ENCODE measurements at places on chromosomes 4 and X. TPM values are rescaled to one million over a fixed set of nuclear protein-coding genes. Genes with fewer than 3 reads are reported as not detected.

Gene NCAPG
- total RNA-seq, result 5.9 TPM

Gene KLB
- total RNA-seq, result 0.25 TPM

Gene DDIT4L
- total RNA-seq, result 0.25 TPM

Gene FAM50A
- total RNA-seq, result 15.5 TPM

Gene NKX6-1
- total RNA-seq, result not detected

Gene SLC10A6
- 0.49 TPM for total RNA-seq

Gene GAGE12H
- not detected for total RNA-seq
